ENCODE measurements at places on chromosomes 5 and 9.

GRCh38 chr9:97511655-97512427 lies 10.4 kb downstream of the TMOD1 start:
- no peak for DNase-seq

GRCh38 chr9:109953300-109953699 lies 173.3 kb downstream of the PALM2AKAP2 start:
- DNase-seq, result no peak

- no peak for DNase-seq
Measured at GRCh38 chr5:106277540-106278096, 1393.1 kb downstream of the EFNA5 start.

- no peak for DNase-seq
Measured at GRCh38 chr5:74412066-74412465, 228.5 kb downstream of the ENC1 start.

DNA sequence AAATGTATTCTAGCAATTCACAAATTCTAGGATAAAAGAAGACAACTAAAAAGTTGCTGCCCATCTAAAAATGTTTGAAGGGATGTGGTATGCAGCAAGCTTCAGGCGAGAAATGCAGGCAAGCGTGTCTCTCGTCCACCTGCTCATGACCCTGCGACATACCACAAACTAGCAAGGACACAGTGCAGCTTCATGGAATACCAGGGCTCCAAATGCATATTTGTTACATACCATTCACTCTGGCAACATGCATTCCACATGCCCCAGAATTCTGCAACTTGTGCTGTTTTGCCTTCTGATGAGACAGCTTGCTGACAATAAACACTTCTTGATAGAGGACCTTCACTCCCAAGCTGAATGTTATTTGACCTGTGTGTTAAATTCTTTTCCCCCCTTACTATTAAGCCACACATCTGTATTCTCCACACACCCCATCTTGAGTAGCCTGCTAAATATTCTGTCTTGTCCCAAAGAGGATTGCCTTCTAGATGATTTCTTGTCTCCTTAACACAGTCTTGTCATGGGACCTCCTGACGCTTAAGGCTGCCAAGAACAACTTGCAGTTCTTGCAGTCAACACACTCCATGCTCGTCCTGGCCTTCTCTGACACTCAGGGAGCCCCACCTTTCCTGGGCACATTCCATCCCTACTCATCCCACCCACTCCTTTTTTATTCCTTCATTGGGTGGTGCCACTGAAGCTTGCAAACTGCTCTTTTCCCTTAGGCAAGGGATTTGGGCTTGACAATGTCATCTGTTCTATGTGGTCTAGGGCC lies 340.5 kb downstream of the PIK3R1 start:
- no peak for DNase-seq

- no peak for DNase-seq
Measured at GRCh38 chr5:11617080-11617479, 287.2 kb downstream of the CTNND2 start.

DNA sequence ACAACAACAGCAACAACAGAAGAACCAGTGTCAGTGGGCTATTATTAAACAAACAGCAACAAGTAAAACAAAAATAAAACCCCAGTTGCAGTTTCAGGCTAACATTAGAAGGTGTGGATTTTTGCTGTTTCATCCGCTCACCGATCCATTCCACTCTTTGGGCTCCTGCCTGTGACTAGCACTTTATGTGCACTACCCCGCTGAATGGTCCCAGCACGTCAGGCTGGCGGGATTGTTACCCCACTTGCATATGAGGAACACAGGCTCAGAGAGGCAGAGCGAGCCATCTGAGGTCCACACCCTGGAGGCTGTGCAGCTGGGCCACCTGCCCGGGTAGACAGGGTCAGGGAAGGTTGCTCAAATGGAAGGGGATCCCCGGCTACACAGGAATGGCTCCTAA lies 26.0 kb downstream of the NSG2 start:
- DNase-seq, result no peak

DNA sequence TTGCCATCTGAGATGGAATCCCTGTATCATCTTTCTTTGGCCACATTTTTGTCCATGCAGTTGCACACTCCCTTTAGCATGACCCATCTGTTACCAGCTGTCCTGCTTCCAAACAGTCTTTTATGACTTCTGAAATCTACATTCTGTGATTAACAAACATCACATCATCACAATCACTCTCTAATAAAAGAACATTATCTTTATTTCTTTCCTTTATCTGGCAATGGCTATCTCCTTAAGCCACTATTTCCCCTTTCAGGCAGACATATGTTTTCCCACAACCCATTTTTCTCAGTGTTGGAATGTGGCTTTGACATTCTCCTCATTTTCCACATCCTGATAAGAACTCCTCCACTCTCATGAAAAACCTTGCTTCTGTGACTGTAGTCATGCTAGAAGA lies 141.0 kb downstream of the ST8SIA4 start:
- no peak for DNase-seq

DNA sequence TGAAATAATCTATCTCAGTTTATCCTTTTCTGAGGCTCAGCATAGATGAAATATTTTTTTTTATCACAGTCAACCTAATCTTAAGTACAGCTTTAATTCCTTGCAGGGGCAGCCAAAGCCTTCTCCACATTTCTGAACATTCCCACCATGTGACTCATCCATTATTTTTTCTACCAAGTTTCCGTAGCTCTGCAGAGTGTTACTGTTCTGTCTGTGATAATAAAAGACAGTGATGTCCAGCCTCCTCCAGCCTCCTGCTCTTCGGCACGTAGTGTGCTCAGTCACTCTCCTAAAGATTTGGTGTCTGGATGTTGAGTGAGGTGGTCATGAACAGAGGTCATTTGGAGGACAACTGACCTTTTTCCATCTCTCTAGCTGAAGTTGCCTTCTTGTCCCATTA lies 338.1 kb upstream of the ADAMTS16 start:
- DNase-seq, result no peak

- no peak for DNase-seq
Measured at GRCh38 chr9:30970812-30971211, 1413.6 kb upstream of the ACO1 start.

- DNase-seq, result no peak
Measured at GRCh38 chr5:133081703-133082102, 29.9 kb downstream of the HSPA4 start.

GRCh38 chr5:57862942-57863341 lies 380.3 kb upstream of the ACTBL2 start:
- DNase-seq, result no peak

- no peak for DNase-seq
Measured at GRCh38 chr5:72702881-72703434, 113.5 kb upstream of the TNPO1 start.

- no peak for DNase-seq
Measured at GRCh38 chr5:125276096-125276495, 529.7 kb upstream of the ZNF608 start.

DNA sequence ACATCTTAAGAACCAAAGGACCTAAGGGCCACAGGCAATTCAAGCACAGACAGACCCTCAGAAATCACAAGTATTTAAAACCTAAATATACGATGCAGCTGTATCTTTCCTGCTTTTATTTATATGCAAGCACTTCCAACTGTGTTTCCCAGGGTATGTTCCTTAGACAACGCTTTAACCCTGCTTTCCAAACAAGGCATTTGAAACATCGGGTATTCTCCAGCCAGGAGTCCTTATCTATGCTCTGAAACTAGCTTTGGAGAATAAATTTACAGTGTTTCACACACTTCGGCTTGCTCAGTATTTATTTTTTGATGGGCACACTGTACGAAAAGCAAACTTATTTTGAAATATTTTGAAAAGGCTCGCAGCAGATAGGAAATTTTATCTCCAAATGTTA lies 13.5 kb downstream of the NR6A1 start:
- DNase-seq, result no peak

DNA sequence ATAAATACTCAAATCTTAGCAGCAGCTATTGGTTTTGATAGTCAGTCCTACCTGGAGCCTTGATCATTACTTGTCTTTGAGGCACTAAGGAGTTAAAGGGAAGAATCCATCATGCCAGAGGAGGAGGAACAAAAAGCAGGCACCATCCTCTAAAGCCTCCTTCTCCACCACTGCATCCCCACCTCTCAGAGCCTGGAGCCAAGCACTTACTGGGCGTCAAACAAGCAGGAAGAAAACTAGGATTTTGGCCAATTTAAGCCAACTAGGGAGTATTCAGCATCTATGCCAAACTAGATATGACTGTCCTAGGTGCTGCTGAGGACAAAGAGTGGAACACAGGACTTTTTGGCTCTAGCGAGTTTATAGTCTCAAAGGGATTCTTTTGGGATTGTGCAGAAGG lies 152.5 kb downstream of the PPP2R2B start:
- no peak for DNase-seq

- DNase-seq, result no peak
Measured at GRCh38 chr9:126973651-126974529, 59.3 kb downstream of the RALGPS1 start.

GRCh38 chr9:90919883-90920282 lies 118.3 kb downstream of the SYK start:
- DNase-seq, result no peak

DNA sequence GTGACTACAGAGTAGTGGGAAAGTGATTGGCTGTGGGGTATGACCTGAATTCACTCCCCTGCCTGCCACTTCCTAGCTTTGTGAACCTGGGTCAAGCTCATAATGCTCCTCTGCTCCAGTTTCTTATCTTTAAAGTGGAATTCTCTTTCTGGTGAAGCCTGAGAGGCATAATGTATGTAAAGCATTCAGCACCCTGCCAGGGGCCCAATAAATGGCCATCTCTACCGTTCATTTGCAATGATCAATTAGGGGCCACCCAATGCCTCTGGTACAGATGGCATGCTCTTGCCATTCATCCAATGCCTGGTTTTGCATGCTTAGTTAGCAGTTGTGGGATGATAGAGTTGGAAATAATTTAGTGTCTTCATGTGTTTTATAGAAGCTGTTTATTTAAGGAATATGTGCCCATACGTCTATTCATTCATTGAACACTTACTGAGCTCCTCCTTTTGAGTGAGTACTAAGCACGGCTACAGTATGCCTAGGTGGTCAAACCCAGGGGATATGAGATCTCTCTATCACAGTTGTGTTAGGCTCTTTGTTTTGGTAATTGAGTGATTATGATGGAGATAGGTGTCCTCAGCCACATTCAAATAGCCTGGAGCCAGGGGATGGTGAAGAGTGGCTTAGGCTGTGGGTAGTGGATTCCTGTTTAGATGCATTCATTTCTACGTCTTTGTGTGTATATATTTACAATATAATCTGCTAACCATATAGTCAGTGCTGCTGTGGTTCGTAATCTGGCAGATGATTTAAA lies 15.3 kb downstream of the ZNF462 start:
- no peak for DNase-seq

DNA sequence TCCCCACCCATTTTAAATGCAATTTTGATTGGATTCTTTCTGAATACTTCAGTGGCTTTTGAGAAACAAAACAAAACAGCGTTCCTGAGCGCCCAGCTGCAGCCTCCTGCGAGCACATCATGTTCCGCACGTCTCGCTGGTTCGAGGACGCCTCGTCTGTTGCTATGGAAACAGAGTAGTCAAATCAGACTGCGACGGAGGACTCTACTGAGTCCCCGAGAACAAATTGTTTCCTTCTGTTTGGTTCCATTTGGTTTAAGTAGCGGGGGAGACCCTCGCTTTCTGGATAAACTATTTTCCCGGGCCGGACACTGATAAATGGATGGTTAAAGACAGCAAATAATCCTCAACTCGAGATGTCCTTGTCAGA lies 69.0 kb downstream of the SLC28A3 start:
- peak; percentile 73 for DNase-seq

- DNase-seq, result no peak
Measured at GRCh38 chr9:112194969-112195431, 19.9 kb upstream of the SUSD1 start.

DNA sequence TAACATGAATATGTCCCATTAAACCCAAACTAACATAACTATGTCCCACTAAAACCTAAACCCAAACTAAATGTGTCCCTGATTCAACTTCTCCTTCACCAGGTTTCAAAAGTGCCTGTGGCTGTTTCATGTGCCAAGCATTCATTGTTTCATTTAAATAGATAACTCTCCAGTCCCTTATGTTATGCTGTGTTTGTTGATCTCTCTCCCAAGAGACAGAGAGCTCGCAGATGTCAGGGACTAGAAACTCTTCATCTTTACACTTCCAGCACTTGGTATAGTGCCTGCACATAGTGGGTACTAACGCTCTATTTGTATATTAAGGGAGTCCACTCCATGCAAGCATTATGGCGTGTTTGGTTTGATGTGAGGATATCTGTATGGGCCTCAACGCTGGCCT lies 118.0 kb downstream of the GPBP1 start:
- DNase-seq, result no peak

DNA sequence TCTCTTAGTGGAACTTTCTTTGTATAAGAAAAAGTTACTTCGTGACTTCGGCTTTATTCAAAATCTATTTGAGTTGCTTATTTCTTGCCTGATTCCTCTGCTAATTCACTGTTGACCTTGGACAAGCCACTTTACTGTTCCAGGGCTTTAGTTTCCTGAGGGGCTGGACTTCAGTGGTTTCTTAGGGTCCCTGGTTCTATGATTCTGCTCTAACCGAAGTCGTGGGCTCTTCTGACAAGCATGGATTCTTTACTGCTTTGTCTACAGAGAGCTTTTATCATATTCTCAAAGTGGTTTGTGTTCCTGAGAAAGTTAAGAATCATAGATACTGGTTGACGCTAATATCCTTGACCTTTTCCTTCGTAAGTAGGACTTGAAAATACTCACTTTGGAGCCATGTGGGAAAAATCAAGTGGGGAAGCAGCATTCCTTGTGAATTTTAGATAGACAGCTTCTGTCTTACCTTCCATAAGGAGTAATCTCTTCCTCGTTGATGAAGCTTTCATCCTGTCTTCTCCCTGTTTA lies 21.1 kb downstream of the EXOSC2 start:
- no peak for DNase-seq

DNA sequence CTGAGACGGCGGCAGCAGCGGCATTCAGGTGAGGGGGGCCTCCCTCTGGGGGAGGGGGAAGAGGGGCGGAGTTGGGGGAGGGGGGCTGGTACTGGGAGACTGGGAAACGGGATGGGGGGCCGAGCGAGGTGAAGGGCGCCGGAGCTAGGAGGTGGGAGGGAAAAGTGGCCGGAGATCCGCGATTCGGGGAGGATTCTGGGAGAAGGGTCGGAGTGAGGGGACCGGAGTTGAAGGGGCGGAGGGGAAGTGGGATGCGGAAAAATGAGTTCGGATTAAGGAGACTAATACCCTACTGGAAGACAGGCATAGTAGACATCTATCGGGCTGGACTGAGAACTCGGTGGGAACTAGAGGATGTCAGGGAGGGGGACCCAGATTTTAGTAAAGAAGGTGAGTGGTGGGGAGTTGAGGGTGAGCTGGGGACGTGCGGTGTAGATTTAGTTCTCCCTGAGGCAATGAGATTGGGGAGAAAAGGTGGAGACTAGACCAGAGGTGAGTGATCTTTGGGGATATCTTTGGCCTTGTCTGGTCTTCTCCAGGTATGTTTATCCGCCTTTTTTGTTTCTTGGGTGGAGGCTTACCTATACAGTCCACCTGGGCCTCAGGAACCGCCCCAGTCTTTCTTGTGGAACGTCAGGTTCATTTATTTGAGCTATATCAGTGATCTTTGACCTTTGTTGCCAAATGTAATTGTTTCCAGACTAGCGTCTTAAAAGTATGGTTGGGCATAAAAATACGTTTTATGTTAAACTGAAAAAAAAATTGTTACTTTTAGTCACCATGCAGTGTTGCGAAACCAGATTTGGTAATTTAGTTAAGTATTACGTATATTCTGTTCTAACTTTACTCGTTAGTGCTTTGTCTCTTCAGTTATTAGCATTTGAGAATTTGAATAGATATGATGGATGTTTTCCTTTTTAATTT lies 632 bp downstream of the UBAP1 start:
- peak; percentile 30 for DNase-seq

GRCh38 chr5:141914199-141914743 lies 9.4 kb upstream of the DELE1 start:
- DNase-seq, result peak; percentile 62

- DNase-seq, result no peak
Measured at GRCh38 chr5:151869843-151870242, 54.8 kb downstream of the GLRA1 start.
